ENCODE measurements at places on chromosomes 2 and 18.

DNA sequence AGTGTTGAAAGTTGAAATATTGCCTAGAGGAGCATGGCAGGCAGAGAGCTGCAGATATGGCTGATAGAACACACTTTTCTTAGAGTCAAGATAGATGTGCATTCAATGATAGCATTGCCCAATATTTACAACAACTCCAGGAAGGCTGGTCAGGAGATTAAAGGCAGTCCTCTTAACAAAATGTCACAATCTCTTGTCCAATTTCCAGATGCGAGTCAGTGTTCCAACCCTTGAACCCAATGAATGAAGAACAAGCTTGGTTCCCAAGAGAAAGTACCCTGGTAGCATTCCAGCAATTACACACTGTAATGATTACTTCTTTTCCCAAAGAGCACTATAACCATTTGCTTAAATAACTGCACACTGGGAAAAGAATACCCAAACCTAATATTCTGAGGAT is 839.4 kb upstream of the VRK2 start:
- DNase-seq: no peak

DNA sequence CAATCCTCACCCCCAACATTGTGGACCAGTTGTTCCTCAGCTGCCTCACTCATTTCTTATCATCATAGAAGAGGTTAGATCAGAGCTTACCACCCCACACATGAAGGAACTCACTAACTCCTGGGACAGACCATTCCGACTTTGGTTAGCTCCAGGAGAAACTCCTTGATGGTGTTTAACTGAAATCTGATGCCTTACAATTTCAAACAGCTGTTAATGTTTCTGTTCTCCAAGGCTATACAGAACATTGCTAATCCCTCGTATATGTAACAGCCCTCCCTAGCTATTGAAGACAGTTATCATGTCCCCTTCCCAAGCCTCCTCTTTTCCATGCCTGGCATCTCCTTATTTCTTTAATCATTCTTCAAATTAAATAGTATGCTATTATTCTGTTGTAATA is 14.8 kb downstream of the ERBB4 start:
- DNase-seq: no peak

GRCh38 chr18:5452943-5453443 is 90.8 kb downstream of the EPB41L3 start:
- DNase-seq: no peak

GRCh38 chr2:48114256-48114655 is 208.0 kb upstream of the FBXO11 start:
- DNase-seq: peak; percentile 88

- no peak for DNase-seq
Observed at GRCh38 chr2:29655391-29656086, 265.8 kb downstream of the ALK start.

- DNase-seq: peak; percentile 73
Observed at GRCh38 chr18:12703664-12704063, 822 bp downstream of the PSMG2 start.

Data from erythroblast (primary cell).